ENCODE measurements at places on chromosomes 12 and 14.

- no peak for DNase-seq
Observed at GRCh38 chr12:64105026-64105425, 117.1 kb downstream of the KICS2 start.

DNA sequence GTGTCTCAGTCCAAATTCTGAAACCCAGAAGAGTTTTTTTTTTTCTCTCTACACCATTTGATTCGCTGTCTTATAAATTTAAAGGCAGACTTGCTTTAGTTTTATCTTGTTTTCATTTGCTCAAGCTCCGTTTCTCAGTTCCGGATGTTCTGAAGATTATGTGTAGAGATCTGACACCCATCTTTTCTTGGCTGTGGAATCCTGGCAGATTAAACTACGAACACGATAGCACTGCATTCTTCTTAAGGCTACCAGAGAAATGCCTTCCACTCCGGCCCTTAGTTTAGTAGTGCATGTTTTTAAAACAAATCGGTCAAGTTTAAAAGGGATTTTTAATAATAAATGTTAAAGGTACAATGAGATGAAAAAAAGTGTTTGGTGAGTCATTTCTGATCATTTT is 106.4 kb downstream of the LMO3 start:
- DNase-seq: no peak

- DNase-seq: no peak
Observed at GRCh38 chr14:57403521-57403864, 13.1 kb downstream of the NAA30 start.

DNA sequence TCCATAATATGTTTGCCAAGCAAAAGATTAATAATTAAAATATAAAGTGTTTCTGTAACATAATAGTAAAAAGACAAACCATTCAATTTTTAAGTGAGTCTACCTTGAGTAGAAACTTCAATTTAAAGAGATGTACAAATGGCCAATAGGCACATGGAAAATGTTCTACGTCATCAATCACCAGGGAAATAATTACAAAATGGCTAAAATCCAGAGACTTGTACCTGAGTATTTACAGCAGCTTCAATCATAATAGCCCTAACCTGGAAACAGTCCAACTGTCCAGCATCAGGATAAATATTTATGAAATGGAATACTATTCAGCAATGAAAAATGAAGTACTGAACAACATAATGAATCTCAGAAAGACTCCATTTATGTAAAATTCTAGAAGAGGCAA is 95.5 kb upstream of the FAR2 start:
- no peak for DNase-seq

DNA sequence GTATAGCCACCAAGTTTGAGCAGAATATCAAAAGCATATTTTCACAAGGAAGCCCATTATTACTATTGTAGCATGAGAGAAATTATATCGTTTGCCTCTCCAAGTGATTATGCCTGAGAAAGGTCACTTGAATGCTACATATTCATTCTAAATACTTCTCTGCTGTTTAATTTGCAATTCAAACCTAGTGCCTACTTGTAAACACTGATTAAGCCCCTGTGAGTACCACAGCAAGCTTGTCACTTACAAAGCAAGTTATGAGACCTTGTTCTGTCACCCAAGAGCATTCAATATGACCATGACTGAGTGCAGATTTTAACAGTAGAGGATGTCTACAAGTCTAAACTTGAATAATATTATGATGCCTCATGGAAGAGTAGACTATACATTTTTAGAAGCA is 124.7 kb upstream of the SSTR1 start:
- no peak for DNase-seq

GRCh38 chr14:74929242-74929641 is 6.2 kb upstream of the RPS6KL1 start:
- no peak for DNase-seq

GRCh38 chr14:49858383-49858782 is 5.8 kb upstream of the NEMF start:
- no peak for DNase-seq

GRCh38 chr12:72111706-72112105 is 160.5 kb upstream of the TRHDE start:
- DNase-seq: no peak

DNA sequence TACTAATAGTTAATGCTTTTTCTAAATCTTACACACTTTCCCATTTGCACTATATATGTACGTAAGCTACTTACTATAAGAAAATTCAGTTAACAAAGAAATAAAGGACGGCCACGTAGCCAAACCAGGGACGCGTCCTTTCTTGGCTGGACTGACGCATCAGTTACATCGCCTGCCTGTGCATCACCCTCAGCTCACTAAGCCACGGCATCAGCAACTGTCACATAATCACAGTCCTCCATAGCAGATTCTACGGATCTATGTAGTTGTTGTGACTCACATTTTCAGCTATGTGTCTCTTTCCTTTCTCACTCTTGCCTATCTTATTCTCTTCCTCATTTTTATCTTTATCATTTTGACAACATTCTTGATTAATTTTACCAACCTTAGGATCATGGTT is 38.1 kb upstream of the C12orf50 start:
- no peak for DNase-seq

DNA sequence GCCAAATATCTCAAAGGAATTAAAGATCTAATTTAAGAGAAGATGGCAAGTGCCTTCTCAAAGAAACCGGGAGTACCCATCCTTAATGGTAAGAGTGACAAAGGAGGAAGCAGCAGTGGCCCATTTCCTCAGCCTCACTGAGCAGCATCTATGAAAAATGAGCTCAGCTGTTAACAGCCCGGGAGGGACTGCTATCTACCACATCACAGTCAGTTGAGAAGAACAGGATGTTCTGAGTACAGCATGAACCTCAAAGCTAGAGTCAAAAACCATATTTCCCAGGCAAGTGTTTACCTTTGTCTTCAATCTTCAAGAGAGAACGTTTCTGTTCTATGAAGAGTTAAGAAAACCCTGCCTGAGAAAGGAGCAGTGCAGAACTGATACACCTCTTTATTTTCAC is 115.0 kb downstream of the BTG1 start:
- DNase-seq: peak; percentile 29

DNA sequence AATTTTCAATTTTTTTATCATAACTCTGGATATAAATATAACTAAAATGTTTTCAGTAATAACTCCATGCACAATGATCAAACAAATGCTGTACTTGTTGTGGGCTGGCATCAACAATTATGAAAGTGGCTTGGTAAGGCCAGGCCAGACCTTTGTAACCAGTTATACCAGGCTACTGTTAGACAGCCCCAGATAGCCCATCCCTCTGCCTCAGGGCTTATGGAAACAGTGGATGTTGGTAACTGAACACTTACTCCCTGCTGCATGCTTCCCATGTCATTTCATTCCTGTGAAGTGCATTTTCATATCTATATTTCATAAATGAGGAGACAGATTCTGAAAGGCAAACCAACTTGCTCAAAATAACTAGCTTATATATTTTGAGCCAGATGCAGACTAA is 195.0 kb downstream of the SYT1 start:
- DNase-seq: no peak

DNA sequence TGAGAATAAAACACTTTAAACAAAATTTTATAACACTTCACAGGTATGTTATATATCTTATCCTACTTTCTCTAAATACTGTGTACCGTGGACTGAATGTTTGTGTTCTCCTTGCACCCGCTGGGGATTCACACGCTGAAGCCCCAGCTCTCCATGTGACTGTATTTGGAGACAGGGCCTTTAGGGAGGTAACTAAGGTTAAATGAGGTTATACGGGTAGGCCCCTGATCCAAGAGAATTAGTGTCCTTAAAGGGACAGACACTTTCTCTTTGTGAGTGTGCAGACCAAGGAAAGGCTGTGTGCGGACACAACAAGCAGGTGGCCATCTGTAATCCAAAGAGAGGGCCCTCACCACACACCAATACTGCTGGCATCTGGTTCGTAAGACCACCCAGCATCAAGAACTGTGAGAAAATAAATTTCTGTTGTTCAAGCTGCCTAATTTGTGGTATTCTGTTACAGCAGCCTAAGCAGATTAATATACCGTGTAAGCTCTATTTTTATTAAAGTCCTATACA is 70.1 kb upstream of the TTC7B start:
- no peak for DNase-seq

DNA sequence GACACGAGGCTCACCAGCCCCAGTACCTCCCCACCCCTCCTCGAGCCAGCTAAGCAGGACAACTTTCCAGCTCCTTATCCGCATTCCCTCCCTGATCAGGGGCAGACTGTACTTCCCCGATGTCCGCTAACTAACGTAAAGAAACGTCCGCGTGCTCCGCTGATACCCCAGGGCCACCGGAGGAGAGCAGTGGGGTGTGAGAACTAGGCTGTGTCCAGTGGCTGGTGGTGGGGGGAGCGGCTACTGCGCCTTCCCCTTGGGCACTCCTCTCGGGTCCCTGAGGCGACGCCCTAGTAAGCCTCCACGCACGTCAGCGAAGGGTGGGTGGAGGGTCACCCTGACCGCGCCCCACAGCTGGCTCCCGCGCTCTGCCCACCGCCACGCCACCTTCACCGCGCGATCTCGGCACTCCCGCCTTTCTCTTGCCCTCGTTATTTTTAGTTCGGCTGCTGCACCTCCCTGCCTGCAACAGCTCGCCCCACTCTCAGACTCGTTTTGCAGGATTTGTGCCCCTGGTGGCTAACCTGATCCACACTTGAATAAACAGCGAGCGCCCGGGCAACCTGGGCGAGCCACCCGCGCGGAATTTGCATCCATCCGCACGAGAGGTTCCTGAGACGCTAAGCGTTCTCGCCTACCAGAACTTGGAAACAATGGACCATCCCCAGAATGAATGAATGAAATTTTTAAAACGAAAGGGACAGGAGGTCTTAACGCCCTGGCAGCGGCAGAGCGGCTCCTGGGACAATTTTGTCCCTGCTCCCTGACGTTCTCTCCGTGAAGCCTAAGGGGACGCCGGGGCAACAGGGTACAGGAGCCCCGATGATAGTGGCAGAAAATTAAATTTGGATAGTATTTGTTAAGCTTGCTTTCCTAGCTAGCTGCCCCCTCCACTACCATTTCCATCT is 6.9 kb upstream of the BMP4 start:
- DNase-seq: no peak

- DNase-seq: no peak
Observed at GRCh38 chr12:10718279-10718821, 4.8 kb downstream of the YBX3 start.

GRCh38 chr12:101439236-101439635 is 31.7 kb upstream of the ARL1 start:
- DNase-seq: no peak

- DNase-seq: no peak
Observed at GRCh38 chr12:113725557-113725876, 240.6 kb downstream of the RBM19 start.

GRCh38 chr12:47990351-47991105 is 13.7 kb downstream of the COL2A1 start:
- DNase-seq: peak; percentile 22

- peak; percentile 63 for DNase-seq
Observed at GRCh38 chr12:28054583-28054982, 82.0 kb upstream of the PTHLH start.

GRCh38 chr12:66962290-66962689 is 283.4 kb upstream of the GRIP1 start:
- no peak for DNase-seq

GRCh38 chr12:130011611-130012385 is 108.0 kb upstream of the TMEM132D start:
- DNase-seq: no peak

DNA sequence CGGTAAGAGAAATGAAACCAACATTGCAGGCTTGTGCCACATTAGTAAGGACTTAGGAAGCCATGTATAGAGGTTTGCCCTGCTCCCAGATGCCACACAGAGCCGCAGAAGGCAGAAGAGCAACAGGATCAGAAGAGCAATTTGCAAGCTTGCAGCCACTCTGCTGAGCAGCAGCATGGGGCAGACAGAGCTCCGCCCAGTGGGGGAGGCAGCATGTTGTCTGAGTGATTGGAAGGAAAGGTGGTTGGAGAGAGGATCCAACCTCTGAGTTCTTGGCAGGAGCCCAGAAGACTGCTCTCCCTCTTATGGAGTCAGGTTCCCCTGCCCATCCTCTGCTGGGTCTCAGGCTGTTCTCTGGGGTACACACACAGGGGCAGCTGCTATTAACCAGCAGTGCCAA is 2.3 kb upstream of the KRT6A start:
- DNase-seq: no peak

DNA sequence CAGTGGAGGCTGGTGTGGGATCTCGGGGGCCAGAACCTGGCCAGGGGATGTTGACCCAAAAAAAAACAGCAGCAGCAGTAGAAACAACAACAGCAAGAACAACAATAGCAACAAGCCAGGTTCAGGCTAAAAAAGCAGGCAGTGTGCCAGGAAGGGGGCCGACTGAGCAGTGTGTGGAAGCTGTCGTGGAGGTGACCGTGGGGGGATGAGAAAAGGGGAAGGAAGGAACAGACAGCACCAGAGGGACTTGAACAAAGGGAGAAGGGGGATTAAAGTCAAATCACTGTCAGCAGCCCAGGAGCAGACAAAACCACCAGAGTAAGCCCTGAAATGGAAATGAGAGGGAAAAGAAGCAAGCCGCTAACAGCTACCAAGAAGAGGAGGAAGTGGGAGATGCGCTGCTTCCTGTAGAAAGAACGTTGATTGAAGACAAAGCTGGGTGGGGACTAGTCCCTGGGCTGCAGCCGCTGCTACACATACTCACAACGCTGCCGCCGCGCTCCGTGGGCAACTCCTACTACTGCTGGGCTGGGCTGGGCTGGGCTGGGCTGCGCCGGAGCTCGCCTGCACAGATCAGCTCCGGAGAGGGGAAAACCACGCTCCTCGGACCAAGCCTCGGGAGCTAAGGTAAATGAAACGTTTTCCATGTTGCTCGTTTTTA is at the start of gene GNG2:
TSS of gene GNG2 (plus strand) at position 449 of the 661 bp plus-strand sequence. CDS start 90,067 bp downstream, outside the sequence.
- peak; percentile 92 for DNase-seq

DNA sequence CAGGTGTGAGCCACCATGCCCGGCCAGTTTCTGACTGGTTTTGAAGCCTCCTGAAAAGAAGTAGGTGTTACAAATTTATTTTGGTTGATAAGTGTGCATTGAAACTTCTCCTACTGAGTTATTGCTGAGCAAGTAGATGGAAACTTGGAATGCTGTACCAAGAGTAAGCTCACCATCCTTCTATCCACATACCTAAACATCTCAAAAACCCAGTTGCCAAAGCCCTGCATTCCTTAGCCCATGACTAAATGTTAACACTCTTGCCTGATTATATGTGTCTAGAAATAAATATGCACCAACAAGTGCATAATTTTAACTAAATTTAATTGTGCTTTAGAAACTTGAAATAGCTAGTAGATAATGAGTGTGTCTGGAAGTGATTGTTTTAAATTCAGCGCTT is 357.8 kb downstream of the DUSP6 start:
- no peak for DNase-seq

DNA sequence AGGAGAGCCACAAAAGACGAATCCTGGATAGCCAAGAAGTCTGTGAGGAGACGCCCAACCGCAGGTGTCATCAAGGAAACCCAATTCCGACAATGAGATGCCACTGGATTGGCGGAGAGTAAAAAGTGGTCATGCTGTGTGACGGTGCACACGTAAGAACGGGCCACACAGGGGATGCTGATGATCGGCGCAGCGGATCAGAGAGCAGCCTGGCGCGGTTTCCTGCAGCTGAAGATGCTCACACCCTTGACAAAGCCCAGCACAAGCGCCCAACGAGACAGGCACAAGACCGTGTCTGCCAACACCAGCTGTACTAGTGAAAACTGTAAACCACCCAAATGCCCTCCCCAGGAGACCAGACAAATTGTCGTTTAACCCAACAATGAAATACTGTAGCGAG is 55.8 kb downstream of the CCDC85C start:
- no peak for DNase-seq

- peak; percentile 31 for DNase-seq
Observed at GRCh38 chr14:52918486-52918885, 32.4 kb downstream of the FERMT2 start.
